Panc1 (cell line): ENCODE measurements at places on chromosomes 11 and 22. TPM values are rescaled to one million over a fixed set of nuclear protein-coding genes. Genes with fewer than 3 reads are reported as not detected.

DNA sequence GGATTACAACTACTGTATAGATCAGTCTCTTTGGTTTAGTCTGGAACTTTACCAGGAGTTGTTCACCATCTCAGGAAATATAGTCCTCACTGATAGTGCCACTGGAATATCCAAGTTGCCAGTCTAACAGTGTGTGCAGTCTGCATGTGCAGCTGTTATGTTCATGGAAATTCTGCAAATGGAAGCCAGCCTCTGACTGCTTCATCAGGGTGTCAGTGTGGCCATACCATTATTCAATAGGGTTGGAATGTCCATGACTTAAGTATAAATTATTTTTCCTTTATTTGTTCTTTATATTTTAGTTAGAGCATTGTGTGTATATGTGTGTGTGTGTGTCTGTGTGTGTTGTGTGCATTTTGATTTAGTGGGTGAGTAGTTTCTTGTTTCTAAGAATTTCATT lies 51.8 kb downstream of the C11orf96 start:
- no peak overlapping the region for H3K27ac ChIP-seq
- no peaks in the 10 kb centered on the region for H3K27me3 ChIP-seq
- H3K36me3 ChIP-seq: no peaks in the 10 kb centered on the region

DNA sequence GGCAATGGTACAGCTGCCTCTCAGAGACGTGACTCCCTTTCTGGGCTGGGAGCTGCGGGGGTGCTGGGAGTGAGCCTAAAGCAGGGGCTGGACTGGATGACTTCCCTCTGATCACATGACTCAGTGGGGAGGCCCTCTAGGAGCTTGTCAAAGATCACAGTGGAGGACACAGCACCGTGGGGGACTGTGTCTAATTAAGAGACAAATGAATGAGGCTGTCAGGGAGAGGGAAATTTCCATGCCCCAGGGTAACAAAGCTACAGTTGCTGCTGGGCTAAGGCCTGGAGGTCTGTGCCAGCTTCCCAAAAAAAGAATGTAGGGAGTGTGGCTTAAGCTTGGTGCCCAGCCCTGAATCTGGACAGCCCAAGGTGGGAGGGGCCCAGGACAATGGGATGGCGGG lies 262.8 kb upstream of the PLET1 start:
- no peaks in the 10 kb centered on the region for H3K36me3 ChIP-seq
- no peaks in the 10 kb centered on the region; the same call in 1 of the 2 replicates for H3K27me3 ChIP-seq
- H3K4me3 ChIP-seq: no peak overlapping the region
- no peak for DNase-seq

GRCh38 chr11:122439866-122440810 lies 215.4 kb upstream of the UBASH3B start:
- peaks cover 9% of the 10 kb centered on the region; the same call in 1 of the 2 replicates for H3K4me1 ChIP-seq
- H3K27me3 ChIP-seq: peaks cover 37% of the 10 kb centered on the region
- no peak overlapping the region for H3K27ac ChIP-seq
- H3K4me3 ChIP-seq: peak overlapping the region; percentile 56

- H3K4me3 ChIP-seq: no peak overlapping the region
- no peak for DNase-seq
- no peaks in the 10 kb centered on the region for H3K4me1 ChIP-seq
- H3K27me3 ChIP-seq: no peaks in the 10 kb centered on the region
- no peak overlapping the region for H3K27ac ChIP-seq
- H3K36me3 ChIP-seq: no peaks in the 10 kb centered on the region
These were observed 135.4 kb upstream of the LARGE1 start for GRCh38 chr22:34055525-34056200.

DNA sequence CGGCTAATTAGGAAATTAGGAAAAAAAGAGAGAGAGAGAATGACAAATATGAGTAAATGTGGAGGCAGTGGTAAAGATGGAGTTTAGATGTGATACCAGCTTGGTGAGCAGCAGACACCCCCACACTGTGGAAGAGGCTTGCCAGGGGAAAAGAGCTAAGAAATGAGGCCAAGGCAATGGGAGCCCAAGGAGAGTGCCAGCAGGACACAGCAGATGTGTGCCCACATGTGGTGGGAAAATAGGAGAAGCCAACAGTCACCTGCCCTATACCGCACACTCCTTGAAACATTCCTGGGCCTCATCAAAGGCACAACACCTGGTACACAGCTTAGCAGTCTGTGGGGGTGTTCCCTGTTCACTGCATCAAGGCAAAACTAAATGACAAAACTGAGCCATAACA lies 104.9 kb downstream of the FAM76B start:
- H3K4me1 ChIP-seq: no peaks in the 10 kb centered on the region
- no peaks in the 10 kb centered on the region for H3K36me3 ChIP-seq
- no peak overlapping the region for H3K27ac ChIP-seq
- DNase-seq: no peak
- no peaks in the 10 kb centered on the region for H3K27me3 ChIP-seq

DNA sequence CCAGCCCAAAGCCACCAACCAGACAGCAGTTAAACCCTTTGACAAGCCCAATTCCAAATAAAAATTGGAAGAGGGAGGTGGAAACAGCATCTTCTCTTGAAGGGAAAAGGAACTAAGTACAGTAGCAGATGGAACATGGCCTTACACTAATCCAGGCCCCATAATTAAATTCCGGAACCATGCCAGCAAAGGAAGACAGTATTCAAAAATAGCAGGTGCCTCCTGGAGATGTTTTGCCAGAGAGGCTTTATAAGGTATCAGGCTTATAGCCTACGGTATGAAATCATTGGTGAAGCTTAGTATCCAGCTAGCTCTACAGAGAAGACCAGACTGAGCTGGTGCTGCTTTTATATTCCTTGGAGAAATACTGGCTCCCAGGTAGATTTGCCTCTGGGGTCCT lies 344.1 kb upstream of the API5 start:
- H3K27me3 ChIP-seq: no peaks in the 10 kb centered on the region
- H3K36me3 ChIP-seq: no peaks in the 10 kb centered on the region
- no peaks in the 10 kb centered on the region for H3K4me1 ChIP-seq
- no peak for DNase-seq
- H3K27ac ChIP-seq: no peak overlapping the region

GRCh38 chr11:114289779-114290178 lies 6.4 kb upstream of the NNMT start:
- no peaks in the 10 kb centered on the region for H3K36me3 ChIP-seq
- no peak overlapping the region for H3K27ac ChIP-seq
- H3K4me3 ChIP-seq: no peak overlapping the region
- DNase-seq: no peak

- no peaks in the 10 kb centered on the region for H3K36me3 ChIP-seq
- H3K4me1 ChIP-seq: no peaks in the 10 kb centered on the region
- no peaks in the 10 kb centered on the region for H3K27me3 ChIP-seq
- no peak overlapping the region for H3K27ac ChIP-seq
- DNase-seq: no peak
These were observed 21.2 kb downstream of the RFPL2 start for GRCh38 chr22:32183625-32184024.

DNA sequence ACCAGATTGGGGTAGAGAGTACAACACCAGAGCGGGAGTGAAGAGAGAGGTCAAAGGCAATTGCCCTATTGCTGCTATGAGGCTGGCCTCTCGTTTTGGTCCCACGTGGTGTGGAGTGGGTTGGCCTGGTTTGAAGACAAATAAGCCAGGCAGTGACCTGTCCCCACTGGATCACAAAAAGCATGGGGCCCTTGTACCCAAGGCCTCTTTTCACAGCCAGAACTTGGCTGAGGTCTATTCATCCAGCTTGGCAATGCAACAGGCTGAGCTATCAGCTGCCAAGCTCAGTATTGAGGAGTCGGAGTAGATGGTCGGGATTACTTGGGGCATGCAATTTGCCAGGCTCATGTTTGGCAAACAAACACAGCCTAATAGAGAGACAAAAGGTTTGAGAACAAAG lies 19.2 kb upstream of the GALNT18 start:
- no peak overlapping the region for H3K4me3 ChIP-seq
- H3K27me3 ChIP-seq: peaks cover 15% of the 10 kb centered on the region
- H3K27ac ChIP-seq: no peak overlapping the region
- no peak for DNase-seq
- H3K4me1 ChIP-seq: no peaks in the 10 kb centered on the region

DNA sequence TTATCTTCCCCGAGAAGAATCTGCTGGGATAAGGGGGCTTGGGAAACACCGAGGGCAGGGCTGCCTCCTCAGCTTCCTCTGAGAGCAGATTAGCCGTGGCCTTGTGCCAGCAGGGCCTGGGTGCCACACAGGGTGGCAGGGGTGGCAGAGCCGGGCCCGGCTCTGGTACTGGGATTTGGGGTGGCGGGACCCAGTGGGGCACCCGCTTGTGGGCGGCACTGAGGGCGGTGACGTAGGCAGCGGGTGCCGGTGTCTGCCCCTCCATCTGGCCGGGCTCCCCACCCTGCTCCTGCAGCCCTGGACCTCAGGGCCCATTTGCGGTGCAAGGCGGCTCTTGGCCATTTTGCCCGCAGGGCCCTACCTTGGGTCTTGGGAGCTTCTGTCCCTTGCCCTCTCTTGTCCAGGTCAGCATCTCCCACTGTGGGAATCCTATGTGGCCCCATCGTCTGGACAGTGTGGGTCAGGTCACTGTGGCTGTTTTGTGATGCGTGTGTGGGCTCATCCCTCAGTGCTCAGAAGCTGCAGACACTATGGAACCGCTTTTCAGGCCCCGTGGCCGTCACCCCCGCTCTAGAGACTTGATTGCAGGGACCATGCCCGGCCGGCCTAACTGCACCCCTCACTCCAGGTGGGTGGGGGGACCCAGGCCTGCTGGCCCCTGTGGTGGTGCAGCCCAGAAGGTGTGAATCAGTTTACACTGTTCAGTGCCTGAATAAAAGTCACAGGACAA lies 29.7 kb upstream of the KRTAP5-6 start:
- H3K4me3 ChIP-seq: no peak overlapping the region
- H3K27ac ChIP-seq: no peak overlapping the region
- H3K36me3 ChIP-seq: no peaks in the 10 kb centered on the region
- 0 out of 2 replicates have a peak, but pooled peaks cover 2% of the 10 kb centered on the region for H3K27me3 ChIP-seq
- no peaks in the 10 kb centered on the region for H3K4me1 ChIP-seq
- DNase-seq: no peak

DNA sequence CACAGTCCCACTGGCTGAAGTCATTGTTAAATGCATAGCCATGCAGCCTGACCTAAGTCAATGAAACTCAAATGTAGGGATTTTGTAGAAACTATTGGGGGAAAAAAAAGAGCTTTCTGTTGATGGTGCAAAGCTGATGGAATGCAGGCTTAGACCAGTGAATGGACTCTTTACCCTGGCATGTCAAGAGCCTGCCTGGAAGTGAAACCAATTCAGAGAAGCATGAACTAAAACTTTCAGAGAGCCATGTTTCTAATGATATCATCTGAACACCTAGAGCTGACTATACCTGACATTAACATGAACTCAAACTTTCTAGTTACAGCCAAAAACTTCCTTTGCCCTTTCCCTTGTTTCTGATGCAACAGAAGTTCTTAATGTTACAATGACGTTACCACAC lies 89.0 kb downstream of the APIP start:
- DNase-seq: no peak
- H3K4me3 ChIP-seq: no peak overlapping the region
- no peaks in the 10 kb centered on the region for H3K27me3 ChIP-seq
- H3K27ac ChIP-seq: no peak overlapping the region
- H3K4me1 ChIP-seq: no peaks in the 10 kb centered on the region

The ACCS gene
- 38.0 TPM for total RNA-seq

GRCh38 chr11:111918390-111919256 lies at the start of gene C11orf52:
Gene C11orf52, plus strand, starts transcription at chr11:111918913. Its CDS starts 60 bp downstream, at chr11:111918973.
- 0 out of 2 replicates have a peak, but pooled peaks cover 6% of the 10 kb centered on the region for H3K4me1 ChIP-seq
- DNase-seq: no peak
- no peaks in the 10 kb centered on the region for H3K36me3 ChIP-seq
- H3K27ac ChIP-seq: no peak within 1 kb of the TSS; the same call in 1 of the 2 replicates
- H3K27me3 ChIP-seq: no peaks in the 10 kb centered on the region

DNA sequence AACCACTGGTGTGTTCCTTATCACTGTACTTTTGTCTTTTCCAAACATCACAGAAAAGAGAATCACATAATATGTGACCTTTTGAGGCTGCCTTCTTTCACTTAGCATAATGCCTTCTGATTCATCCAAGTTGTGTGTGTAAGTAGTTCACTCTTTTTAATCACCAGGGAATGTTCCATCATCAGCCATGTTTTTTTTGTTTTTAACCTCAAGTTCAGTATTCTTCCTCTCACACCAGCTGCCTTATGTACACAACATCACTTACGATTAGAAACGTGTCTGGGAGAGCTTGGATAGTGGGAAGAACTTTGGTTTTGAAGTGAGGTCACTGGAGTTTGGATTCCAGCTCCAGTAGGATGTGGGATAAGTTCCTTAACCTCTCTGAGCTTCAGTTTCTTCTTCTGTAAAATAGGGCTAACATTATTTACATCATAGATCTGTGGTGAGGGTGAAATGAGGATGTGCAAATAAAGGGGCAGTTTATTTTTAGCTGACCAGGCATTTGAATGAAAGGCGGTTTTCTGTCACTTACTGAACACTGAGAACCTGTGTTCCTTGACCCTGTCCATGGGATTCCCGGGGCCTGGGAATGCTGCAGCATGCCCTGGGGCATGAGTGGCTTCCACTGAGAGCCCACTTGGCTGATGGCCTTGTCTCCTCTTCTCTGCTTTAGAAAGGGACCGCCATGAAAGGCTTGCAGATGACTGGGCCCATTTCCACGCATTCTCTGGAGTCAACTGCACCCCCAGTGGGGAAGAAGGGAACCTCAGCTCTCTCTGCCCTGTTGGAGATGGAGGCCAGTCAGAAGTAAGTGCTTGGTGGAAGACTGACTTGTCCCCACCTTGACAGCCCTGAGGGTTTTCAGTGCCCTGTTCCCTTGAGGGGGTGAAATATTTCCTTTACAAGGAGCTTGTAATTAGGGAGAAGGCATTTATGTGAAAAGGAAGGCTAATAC lies 92.6 kb downstream of the DEPDC5 start:
- H3K4me3 ChIP-seq: no peak overlapping the region
- no peaks in the 10 kb centered on the region for H3K4me1 ChIP-seq
- no peak for DNase-seq
- no peaks in the 10 kb centered on the region for H3K27me3 ChIP-seq
- no peak overlapping the region for H3K27ac ChIP-seq

DNA sequence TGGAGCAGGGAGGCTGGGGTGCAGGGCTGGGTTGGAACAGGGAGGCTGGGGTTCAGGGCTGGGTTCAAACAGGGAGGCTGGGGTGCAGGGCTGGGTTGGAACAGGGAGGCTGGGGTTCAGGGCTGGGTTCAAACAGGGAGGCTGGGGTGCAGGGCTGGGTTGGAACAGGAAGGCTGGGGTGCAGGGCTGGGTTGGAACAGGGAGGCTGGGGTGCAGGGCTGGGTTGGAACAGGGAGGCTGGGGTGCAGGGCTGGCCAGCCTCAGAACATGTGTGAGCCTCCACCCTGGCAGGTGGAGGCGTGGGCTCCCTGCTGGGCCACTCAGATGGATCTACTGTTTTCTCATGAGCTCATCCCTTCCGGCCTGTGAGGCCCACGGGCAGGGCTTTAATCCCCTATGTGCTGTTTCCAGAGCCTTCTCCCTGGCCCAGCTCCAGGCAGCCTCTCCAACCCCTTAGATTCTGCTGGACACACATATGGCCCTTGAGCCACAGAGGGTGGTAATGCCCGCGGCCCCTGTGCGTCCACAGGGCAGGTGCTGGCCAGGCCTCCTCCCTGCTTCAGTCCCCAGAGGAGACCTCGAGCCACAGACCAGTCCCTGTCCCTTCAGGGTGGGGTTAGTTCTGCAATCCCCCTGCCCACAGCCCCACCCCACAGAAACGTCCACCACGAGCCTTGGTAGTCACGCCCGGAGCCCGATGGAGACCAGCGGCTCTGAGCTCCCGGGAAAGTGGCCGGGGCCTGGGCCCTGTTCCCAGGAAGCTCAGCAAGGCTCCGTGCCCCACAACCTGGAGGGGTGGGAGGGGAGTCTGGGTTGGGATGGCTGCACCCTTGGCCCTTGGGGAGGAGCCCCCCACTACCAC lies 197.9 kb downstream of the BRD1 start:
- H3K4me1 ChIP-seq: no peaks in the 10 kb centered on the region
- no peaks in the 10 kb centered on the region for H3K27me3 ChIP-seq
- no peak overlapping the region for H3K27ac ChIP-seq
- H3K4me3 ChIP-seq: no peak overlapping the region
